Mucosa of descending colon (tissue), 3 donors: ENCODE measurements at places on chromosomes 5 and 9. TPM values are rescaled to one million over a fixed set of nuclear protein-coding genes. Genes with fewer than 3 reads are reported as not detected.

GRCh38 chr9:89178830-89179539 is 367 bp upstream of the SHC3 start:
- DNase-seq: no peak

GRCh38 chr9:93071464-93071863 is 13.0 kb downstream of the SUSD3 start:
- no peak for DNase-seq

DNA sequence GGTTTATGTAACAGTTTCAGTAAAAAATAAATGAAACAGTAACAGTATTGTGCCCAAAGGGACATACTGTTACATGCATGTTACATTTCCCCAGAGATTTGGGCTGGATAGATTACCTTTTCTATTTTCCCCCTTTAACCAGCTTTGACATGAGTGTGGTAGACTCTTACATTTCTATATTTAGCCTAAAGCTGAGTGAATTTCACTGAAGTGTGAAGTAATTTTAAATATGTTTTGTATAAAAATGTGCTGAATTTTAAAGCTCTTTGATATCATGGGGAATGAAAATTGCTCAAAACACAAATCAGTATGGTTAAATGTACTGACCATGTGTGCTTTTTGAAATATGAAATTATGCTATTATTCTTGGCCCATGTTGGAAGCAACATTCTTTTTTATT is 122.3 kb upstream of the CDH10 start:
- DNase-seq: no peak

DNA sequence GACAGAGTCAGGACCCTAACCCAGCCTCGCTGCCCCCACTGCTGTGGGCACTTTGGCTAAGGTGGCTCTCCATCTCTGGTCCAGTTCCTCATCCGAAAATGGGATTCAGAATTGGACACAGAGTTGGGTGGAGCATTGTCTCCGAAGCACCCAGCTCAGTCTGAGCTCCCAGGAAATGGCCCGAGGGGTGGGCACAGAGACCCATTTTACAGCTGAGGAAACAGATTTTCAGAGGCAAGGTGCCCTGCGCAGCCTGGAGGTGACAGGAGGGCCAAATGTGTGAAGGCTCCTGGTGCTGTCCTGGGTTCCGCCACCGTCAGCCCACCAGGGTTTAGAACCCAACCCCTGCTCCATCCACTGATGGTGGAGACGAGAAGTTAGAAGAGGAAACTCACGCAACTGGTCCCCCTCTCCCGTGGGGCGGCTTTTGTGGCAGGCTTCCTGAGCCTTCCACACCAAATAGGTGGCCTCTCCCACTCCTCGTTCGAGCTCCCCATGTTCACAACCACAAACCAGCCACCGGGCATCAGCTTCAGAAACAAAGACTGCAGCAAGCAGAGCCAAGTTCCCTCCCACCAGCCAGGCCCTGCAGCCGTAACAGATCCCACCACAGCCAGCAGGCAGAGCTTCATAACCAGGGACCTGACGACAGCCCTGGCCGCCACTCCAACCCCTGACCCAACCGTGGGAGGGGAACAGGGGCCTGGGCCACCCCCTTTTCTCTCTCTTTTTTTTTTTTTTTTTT is 90.9 kb upstream of the LMX1B start:
- peak; percentile 40 for DNase-seq

The PCDHB15 gene
- 0.69 TPM for total RNA-seq

The NELFB gene
- total RNA-seq: 66.2 TPM
